ENCODE measurements at places on chromosomes 5 and 9.
A peak's percentile ranks its signal among the peaks of the same experiment; 100 is the strongest.

DNA sequence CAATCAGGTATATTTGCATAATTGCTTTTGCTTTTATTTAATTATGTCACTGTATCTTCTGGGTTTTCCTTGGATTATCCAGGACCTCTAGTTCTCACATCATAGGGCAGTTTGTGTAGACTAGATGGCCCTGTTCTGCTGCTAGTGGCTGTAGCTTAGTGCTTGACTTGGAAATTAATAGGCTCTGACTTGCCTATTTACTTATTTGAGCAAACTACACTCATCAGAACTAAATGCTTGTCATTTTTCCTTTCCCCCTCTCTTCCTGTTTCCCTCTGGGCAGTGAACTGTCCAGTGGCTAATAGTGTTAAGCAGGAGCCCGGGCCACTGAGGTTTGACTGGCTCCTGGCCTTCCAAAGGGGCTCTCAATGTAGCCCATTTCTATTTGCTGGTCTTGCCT lies 135.7 kb downstream of the MAN2A1 start:
- DNase-seq, result no peak

GRCh38 chr5:8997542-8998070 lies 548.3 kb downstream of the SEMA5A start:
- no peak for DNase-seq

DNA sequence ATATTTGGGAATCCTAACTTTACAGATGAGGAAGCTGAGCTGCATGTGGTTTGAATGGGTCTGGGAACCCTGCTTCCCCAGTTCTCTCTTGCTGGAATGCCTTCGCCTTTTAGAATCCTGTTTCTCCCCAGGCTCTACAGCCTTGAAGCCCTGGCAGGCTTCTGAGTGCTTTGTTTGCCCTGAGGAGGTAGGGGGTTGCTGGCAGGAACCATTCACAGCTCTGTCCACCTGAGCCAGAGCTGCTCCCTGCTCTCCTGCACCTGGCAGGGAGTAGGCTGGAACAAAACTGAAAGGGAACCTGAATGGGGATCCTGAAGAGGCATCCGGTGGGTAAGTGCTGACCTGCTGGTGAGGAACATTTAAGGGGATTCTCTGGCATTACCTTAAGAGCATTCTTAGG lies 33.0 kb downstream of the KIF4B start:
- DNase-seq, result no peak

- DNase-seq, result no peak
Measured at GRCh38 chr5:132098621-132099020, 25.0 kb downstream of the CSF2 start.

DNA sequence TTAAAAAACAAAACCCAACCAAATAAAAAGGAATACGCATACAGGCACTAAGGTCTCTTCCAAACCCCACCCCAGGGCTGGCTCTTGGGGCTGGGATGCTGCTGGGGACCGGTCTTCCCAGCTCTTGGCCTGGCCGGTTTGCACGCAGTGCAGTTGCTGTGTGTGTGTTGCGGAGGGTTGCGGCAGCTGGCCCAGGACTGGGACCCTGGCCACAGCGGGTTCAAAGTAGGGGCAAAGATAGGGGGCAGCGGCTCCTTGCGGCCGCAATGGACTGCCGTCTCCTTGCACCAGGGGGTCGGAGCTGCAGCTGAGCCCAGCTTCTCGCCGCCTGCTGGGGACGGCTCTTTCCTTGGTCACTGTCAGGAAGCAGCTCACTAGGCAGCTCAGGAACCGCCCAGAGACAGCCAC lies 5.0 kb downstream of the DMRT3 start:
- DNase-seq, result no peak

GRCh38 chr5:150656191-150657132 lies 4.6 kb upstream of the MYOZ3 start:
- peak; percentile 89 for DNase-seq

GRCh38 chr9:93256878-93257807 lies 73.2 kb downstream of the WNK2 start:
- no peak for DNase-seq

DNA sequence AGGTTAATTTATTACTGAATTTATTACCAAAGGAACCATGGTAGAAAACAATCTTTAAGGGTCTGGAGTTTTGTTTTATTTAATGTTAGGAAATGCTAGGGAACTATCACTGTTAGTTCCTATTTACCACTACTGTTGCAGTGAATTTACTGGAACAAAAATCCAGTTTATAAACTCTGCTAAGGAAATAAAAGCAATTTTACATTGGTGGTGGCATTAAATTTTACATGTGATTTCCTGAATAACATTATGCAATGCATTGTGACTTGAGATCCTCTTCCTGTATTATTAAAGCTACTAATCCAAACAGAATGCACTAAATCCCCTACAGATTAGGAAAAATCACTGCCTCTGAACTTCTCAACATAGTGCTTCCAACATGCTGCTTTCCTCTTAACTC lies 599.5 kb upstream of the PTGER4 start:
- no peak for DNase-seq

DNA sequence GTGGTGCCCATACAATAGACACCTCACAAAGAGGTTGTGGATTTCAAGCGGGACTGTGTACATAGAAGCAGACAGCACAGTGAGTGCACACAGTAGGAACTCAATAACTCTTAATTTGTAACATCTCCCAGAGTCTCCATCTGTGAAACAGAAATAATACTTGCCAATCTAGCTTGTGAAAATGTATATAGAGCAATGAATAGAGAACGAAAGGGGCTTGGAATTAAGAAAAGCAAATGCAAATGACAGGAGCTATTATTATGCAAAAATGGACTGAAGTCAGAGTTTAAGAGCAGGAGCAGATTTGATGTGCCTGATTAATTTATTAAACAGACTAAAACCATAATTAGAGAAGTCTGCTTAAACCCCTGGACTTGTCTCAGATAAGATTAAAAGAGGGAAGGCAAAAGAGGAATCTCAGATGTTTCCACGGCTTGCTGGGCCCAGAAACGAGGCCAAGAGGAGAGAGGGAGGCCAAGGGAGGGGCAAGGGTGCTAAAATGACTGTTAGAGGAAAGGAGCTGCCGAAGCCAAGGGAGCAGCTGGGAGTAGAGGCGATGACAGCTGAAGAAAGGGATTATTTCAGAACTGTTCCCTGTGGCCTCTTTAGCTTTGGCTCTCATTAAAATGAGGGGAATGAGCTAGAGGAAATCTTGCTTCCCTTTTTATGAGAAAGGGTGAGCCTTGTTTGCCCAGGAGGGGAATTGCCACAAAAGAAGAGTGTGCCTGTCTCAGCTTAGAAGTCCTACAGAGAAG lies 72.1 kb downstream of the FEM1C start:
- no peak for DNase-seq

DNA sequence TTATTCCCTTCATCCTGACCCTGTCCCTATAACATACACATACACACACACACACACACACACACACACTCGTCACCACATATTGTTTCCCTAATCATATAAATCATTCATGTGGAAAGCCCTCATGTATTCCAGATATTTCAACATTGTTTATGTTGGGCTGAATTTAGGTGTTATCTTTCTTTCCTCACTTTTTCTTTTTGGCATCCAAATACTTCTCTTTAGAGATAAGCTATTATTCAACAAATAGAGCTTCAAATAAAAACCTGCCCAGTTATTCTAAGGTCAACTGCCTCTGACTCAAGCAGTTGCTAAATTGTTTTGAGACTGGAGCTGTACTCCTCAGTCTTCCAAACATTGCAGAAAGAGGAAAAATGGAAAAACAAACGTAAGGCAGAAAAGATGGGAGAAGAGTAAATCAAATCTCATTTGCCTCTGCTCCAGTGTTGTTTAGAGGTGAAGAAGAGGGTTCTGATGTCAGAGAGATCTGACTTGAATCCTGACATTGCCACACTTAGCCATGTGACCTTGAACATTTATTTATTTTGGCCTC lies 215.7 kb downstream of the GAS1 start:
- DNase-seq, result no peak

- DNase-seq, result no peak
Measured at GRCh38 chr9:93677048-93677571, 100.7 kb downstream of the PHF2 start.

- peak; percentile 82 for DNase-seq
Measured at GRCh38 chr5:1536322-1536845, 12.6 kb upstream of the LPCAT1 start.

GRCh38 chr5:73471654-73472053 lies 23.1 kb upstream of the FOXD1 start:
- DNase-seq, result no peak

GRCh38 chr5:16666883-16667398 lies 50.1 kb upstream of the RETREG1 start:
- DNase-seq, result peak; percentile 23

DNA sequence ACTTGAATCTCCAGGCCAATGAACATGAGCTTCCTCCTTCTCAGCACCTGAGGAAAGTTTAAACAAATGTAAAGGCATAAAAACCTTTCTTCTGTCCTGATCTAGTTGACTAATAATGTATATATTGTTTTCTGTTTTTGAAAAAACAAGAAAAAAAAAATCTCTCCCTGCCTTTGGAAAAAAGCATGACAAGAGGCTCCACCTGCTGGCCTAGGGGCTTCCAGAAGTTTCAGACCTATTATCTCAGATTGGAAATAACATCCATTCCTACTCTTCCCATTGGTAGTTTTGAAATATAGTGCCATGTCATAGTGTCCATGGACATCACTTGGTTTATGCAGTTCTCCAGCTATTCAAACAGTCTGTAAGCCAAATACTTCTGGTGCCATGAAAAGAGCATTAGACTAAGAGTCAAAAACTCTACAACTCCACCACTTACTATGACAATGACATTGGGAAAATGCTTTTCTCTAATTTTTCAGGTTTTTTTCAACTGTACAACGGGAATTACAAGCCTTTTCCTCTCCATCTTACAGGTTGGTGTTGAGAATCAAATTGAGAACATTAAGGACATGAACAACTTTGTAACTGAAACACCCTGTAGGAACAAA lies 409.6 kb upstream of the MPDZ start:
- DNase-seq, result no peak

GRCh38 chr5:113147101-113147508 lies 170.5 kb downstream of the DCP2 start:
- no peak for DNase-seq

DNA sequence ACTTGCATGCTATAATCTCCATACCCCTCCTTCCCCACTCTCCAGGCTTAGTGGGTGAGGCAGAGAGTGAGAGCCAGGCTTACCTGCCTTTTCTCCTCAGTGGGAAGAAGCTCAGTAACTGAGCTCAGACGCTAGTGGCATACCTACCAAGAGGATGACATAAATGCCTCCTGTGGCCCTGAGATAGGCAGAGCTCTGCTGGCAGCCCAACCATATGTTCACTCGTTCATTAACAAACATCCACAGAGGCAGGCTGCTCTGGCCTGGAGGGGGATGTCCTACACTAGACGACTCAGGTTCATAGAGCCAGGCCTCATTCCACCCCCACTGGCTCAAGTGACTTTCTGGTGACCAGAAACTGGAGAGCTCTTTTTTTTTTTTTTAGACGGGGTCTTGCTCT lies 81.3 kb downstream of the THBS4 start:
- DNase-seq, result no peak

GRCh38 chr9:94827584-94828304 lies 101.2 kb downstream of the AOPEP start:
- DNase-seq, result no peak

- DNase-seq, result no peak
Measured at GRCh38 chr9:93814077-93814956, 140.8 kb downstream of the BARX1 start.

- peak; percentile 58 for DNase-seq
Measured at GRCh38 chr5:157025093-157025698, 33.7 kb downstream of the HAVCR1 start.

DNA sequence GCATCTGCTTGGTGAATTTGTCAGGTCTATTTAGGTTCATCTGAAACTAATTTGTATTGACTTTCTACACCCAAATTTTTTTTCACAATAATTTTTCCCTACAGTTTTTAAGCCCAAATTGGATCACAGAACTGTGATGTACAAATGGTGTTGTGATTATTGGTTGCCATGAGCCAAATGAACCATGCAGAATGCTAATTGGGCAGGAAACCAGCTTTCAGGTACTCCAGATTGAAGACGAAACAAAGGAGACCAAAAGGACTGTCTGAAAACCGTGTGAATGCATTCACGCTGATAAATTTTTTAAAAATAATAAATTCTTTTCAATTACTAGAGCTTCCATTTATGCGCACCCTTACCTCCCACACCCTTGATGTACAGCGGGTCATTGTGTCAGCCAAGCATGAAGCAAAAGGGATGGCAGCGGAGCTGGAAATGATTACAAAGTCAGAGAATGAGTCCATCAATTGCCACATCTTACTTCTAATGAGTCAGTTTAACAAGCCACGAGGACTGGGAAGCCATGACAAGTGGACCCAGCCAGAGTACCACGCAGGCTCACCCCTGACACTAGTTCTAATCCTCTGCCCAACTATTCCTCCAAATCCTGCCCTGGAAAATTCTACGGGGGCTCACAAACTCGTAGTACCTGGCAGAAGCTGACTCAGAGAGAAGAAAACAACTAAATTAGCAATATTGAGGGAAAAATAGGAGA lies 66.5 kb downstream of the SEMA6A start:
- no peak for DNase-seq

GRCh38 chr5:88964831-88965230 lies 81.8 kb upstream of the MEF2C start:
- no peak for DNase-seq

DNA sequence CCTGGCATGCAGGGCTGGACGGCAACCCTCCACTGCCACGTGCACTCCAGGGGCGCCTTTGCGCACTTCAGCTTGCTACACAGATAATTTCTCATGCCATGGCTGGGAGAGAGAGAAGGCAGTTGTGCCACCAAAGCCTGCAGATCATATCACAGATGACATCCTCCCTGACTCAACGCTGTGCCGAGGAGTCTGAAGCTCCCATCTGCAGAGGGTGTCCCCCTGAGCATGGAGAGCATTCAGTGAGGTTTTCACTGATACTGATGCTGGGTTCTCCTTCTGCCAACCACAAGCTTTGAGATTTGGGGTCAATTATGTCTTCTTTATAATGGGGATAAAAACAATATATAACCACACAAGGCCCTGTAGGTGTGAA lies 607.4 kb upstream of the ADAMTS16 start:
- DNase-seq, result no peak

Measured in CD4-positive, alpha-beta T cell treated with Interleukin-12 subunit alpha and Interleukin-12 subunit beta, for 1 hour (primary cell).